ENCODE measurements at places on chromosomes 11 and 22.
A peak's percentile ranks its signal among the peaks of the same experiment; 100 is the strongest.

DNA sequence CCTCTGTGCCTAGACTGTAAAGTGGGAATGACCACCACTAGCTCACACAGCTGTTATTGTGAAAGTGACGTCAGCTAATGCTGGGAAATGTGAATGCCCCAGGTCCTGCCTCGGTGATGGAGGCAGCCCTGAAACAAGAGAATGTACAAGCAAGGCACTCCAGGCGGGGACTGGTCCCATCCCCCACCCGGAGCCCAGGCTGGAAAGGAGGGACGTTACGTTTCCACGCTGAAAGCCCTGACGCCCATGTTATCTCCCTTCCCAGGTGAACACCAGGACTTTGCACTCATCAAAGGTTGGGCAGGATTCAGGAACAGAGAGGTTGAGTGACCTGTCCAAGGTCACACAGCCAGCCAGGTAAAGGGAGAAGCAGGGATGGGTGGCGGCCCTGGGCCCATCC is 784 bp downstream of the SULT4A1 start:
- DNase-seq, result no peak

- DNase-seq, result no peak
These were observed 175.2 kb downstream of the TMEM135 start for GRCh38 chr11:87212891-87213290.

- no peak for DNase-seq
These were observed 39.9 kb downstream of the KCNC1 start for GRCh38 chr11:17774232-17775034.

DNA sequence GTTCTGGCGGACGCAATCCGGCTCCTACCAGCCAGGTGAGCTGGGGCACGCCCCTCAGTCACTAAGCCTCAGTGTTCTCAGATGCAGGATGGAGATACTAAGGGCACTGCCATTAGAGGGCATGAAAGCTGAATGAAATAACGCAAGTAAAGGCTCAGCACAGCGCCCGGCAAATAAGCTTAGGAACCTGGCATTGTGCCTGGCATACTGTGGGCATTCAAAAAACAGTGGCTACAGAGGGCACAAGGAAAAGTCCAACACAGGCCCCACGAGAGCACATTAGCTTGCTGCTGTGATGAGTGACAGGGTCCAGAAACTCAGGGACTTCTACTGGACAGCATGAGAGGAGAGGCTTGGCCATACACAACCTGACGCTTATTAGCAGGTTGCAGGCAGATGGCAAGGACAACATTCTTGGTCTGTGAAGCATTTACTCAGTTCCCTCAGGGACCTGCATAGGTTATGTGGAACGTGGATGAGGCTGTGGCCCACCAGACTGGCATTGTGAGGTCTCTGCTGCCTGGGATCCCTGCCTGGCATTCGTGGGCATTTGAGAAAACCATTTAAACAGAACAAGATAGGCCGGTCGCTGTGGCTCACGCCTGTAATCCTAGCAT is 12.2 kb downstream of the TXN2 start:
- no peak for DNase-seq

DNA sequence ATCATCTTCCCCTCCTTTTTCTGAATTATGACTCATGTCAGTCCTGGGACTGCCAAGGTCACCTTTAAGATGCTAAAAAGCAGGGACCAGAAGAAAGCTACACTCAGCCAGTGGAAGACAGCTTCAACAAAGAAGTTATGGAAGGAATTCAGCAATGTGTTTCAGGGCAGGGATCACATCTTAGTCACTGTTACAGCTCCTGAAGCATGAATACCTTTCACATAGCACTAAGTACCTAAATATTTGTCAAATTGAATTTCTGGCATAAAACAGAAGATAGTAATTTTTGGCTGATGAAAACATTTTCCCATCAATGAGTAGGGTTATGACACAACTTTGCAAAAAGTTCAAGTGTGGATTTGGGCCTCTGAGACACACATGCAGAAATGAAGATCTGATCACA is 5.2 kb downstream of the DDB1 start:
- no peak for DNase-seq

GRCh38 chr11:16287630-16288280 is 68.6 kb downstream of the SOX6 start:
- no peak for DNase-seq

DNA sequence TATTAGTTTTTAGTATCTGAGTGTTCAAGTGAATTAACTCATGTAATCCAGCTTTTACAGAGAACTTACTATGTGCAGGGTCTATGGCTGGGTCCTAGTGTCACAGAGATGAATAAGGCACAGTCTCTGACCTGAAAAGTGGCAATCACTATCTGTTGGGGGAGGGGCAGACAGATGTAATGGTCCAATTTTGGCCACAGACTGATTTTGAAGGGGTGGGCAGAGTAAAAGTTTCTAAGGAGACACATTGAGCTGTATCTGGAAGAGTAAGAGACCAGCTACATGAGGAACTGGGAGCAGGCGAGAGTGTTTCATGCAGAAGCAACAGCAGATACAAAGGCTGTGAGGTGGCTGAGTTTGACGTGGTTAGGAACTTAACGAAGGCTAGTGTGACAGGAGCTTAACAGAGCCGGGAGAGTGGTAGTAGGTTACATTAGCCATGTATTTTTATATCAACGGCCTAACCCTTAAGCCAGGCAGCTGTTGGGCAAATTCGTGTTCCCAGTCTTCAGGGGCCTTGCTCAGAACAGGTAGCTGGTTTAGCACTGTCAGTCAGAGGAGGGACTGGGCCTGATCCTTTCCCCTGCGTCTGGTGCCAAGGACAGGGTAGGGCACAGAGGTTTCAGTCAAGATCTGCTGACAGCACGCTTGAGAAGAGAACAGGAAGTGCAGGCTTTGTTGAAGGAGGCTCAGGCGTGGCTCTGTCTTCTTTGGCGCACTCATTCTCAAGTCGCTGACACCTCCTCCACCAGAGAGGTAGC is 1.4 kb upstream of the STIM1 start:
- DNase-seq, result no peak

DNA sequence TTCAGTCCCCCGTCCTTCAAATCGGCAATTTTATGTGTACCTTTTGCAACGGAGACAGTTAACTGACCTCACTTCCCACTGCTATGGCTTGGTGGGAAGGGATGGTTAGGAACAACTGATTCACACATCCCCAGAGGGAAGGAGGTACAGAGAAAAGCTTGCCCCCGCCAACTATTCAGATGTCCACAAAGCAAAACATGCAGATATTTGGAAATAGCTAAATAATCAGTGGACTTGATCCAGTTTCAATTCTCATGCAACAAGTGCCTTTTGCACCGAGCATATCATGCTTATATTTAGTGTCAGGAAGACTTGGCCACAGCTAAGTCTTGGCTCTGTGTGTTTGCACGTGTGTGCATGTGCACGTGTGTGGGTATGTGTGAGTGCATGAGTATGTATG is 144.6 kb downstream of the SNX19 start:
- no peak for DNase-seq

- DNase-seq, result no peak
These were observed 221.2 kb downstream of the SBF2 start for GRCh38 chr11:10072841-10073240.

DNA sequence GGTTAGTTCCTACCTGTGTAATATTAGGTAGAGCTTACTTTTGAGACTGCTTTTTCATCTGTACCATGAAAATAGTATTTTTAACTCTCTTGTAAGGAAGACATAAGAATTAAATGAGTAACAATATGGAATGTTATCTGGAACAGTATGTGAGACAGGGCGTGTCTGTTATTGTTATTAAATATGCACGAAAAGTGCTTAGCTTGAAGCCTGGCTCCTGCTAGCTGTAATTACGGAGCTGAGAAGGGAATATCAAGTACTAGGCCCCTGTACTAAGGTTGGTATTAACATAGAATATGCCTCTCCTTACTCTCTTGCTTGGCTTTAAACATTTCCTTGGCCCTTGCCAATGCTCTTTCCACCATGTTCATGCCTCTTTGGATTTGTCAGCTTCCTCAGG is 194.0 kb downstream of the FAM76B start:
- no peak for DNase-seq

- peak; percentile 44 for DNase-seq
These were observed 49.1 kb upstream of the MUC15 start for GRCh38 chr11:26621132-26621531.

- no peak for DNase-seq
These were observed 7.1 kb upstream of the MYBPC3 start for GRCh38 chr11:47359586-47359985.

GRCh38 chr22:49502126-49502826 is 325.4 kb downstream of the BRD1 start:
- DNase-seq, result peak; percentile 80

- DNase-seq, result no peak
These were observed 1.2 kb downstream of the DKK3 start for GRCh38 chr11:12007230-12007593.

GRCh38 chr11:121767433-121767832 is 314.7 kb upstream of the SORL1-AS1 start:
- DNase-seq, result no peak

DNA sequence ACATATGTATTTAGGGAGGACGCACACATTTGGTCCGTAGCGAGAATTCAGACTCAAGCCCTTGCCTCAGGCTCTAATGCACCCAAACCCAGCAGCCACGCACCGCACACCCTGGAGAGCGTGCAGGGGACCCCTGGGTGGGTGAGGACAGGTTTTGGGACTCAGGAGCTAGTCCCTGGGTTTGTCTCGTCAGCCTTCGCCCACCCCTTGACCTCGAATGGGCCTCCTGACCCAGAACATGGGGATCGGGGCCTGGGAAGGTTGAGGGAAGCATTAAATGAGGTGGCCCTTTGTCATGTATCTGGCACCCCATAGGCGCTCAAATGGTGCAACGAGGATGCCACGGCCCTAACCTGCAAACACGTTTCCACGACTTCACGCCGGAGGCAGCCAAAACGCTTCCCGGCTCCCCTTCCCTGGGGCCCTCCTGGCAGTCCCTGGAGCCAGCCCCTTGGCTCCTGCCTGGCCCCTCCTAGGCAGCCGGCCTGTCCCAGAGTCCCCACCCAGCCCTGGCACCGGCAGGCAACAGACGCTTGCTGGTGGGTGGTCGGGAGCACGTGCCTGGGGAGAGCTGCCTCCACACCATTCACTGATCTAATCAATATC is 5.5 kb upstream of the LINC01488 start:
- DNase-seq, result no peak

DNA sequence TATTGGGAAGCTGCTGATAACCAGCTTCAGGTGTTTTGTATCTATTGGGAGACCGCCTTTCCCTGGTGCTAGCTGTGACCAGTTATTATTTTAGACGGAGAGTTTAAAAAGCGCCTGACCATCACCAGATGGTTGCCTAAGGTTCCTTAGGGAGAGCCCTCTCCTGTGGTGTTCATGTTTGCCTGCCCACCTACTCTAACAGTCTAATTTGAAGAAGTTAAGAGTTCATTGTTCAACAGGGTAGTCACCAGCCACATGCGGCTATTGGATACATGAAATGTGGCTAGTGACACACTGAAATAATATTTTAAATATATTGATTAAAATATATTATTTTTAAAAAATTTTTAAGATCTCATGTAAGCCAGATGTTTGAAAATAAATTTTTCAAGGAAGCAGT is 71.3 kb upstream of the SLN start:
- DNase-seq, result no peak

DNA sequence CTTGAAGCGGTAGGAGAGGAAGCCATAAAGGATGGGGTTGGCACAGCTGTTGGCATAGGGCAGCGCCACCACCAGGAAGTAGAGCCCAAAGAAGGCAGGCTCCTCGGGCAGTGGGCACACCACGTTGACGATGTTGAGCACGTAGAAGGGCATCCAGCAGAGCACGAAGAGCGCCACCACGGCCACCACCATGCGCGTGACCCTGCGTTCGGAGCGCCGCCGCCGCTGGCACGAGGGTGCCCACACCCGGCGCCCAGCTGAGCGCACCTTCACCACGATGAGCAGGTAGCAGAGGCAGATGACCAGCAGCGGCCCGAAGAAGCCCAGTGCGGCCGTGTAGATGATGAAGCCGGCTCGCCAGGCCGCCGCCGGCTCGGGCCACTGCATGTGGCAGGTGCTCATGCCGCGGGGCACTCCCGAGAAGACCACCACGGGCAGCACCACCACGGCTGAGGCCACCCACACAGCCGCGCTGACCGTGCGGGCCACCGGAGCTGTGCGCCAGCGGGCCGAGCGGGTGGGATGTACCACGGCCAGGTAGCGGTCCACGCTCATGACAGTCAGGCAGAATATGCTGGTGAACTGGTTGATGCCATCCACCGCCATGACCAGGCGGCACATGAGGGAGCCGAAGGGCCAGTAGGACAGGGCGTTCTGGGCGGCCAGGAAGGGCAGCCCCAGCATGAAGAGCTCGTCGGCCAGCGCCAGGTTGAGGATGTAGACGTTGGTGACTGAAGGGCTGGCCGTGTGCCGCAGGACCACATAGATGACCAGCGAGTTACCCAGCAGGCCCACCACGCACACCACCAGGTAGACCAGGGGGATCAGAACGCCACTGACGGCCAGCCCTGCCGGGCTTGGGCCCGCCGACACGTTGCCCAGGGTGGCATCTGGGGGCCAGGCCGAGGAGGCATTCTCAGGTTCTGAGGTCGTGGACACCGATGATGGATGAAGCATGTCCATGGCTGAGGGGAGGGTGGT is 5.1 kb downstream of the SSTR3 start:
- DNase-seq, result no peak

DNA sequence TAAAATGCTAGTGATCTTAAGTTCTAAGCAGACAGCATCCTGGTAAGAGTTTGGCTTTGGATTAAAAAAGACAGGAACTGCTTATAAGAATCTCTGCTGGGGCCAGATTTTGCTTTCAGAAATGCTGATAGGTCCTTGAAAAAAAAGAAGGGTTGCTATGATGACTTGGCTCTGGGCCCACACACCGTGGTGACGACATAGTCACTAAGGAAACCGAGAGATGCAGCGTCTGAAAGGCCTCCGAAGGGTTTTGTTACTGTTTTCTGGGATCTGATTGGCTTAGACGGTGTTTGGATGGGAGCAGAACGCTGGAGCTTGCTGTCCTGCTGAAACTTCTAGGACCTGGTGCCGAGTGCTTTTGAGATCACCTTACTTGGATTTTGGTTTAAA is 8.4 kb downstream of the FAM118A start:
- peak; percentile 34 for DNase-seq

- DNase-seq, result no peak
These were observed 6.3 kb downstream of the NRXN2 start for GRCh38 chr11:64716473-64717267.

GRCh38 chr22:17086788-17087497 is 2.1 kb downstream of the IL17RA start:
- DNase-seq, result no peak

DNA sequence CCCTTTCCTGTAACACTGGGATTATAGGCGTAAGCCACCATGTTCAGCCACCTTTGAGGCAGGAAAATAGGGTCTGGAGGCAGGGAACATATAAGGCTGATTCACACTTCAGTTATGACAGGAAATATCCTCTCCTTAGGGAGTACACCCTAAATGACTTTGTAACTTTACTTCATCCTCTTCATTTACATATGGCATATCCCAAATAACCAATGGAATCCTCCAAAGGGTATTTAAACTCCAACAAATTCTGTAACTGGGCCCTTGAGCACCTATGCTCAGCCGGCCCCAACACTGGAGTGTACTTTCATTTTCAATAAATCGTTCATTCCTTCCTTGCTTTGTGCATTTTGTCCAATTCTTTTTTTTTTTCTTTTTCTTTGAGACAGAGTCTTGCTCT is 1.6 kb upstream of the KAT5 start:
- no peak for DNase-seq

- no peak for DNase-seq
These were observed 133.4 kb downstream of the DCDC1 start for GRCh38 chr11:31236143-31236542.
